Jurkat, Clone E6-1 (cell line): ENCODE measurements at places on chromosomes 16 and 17.

GRCh38 chr17:32909787-32910369 lies 18.1 kb upstream of the TMEM98 start:
- DNase-seq = peak; percentile 49

DNA sequence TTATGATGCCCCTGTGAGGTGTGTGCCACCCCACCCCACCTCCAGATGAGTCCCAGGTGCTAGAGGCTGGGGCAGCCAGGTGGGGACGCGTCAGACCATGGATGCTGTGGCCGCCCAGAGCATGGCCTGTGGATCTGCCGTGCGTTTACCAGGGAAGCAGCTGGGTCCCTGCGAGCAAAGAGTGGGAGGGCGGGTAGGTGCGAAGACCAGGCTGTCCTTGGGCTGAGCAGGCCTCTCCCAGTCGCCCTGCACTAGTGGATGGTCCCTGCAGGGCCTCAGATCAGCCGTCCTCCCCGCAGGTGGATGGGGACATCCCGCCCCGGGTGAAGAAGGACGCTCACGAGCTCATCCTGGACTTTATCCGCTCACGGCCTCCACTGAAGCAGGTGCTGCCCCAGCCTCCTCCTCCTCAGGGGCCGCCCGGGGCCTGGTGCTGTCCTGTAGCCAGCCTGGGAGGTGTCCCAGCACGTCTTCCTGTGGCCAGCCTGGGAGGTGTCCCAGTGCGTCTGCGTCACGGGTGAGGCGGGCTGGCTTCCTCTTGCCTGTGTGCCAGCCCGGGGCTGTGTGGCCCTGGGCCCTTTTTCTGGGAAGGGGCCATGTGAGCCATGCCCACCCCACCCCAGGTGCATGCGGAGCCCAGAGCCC lies 18.0 kb upstream of the TCF25 start:
- DNase-seq = no peak

GRCh38 chr17:66230922-66231591 lies 1.8 kb upstream of the APOH start:
- no peak for DNase-seq

- no peak for DNase-seq
These were observed 85.3 kb downstream of the STXBP4 start for GRCh38 chr17:55053855-55054254.

DNA sequence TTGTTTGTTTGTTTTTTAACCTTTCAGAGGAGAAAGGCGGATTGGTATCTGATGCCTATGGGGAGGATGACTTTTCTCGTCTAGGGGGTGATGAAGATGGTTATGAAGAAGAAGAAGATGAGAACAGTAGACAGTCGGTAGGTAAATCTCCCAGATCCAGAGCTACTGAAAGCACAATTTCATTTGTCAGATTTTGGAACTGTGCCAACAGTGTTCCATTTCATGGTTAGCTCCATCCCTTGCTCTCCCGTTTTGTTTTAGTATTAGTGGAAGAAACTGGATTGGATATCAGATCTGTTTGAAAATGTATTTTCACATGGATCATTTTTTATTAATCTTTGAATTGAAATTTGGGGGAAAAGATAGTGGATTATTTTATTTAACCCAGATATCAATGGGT lies 1.4 kb downstream of the SAP30BP start:
- DNase-seq = no peak

- no peak for DNase-seq
These were observed 73.3 kb downstream of the AKAP1 start for GRCh38 chr17:57158325-57158724.

GRCh38 chr16:78984324-78984723 lies 616.2 kb downstream of the MAF start:
- no peak for DNase-seq

DNA sequence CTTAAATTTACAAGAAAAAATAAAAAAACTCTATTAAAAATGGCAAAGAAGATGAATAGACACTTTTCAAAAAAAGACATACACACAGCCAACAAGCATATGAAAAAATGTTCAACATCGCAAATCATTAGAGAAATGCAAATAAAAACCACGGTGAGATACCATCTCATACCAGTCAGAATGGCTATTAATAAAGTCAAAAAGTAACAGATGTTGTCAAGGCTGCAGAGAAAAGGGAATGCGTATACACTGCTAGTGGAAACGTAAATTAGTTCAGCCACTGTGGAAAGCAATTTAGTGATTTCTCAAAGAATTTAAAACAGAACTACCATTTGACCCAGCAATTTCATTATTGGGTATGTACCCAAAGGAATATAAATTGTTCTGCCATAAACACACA lies 31.4 kb downstream of the CAPNS2 start:
- no peak for DNase-seq

DNA sequence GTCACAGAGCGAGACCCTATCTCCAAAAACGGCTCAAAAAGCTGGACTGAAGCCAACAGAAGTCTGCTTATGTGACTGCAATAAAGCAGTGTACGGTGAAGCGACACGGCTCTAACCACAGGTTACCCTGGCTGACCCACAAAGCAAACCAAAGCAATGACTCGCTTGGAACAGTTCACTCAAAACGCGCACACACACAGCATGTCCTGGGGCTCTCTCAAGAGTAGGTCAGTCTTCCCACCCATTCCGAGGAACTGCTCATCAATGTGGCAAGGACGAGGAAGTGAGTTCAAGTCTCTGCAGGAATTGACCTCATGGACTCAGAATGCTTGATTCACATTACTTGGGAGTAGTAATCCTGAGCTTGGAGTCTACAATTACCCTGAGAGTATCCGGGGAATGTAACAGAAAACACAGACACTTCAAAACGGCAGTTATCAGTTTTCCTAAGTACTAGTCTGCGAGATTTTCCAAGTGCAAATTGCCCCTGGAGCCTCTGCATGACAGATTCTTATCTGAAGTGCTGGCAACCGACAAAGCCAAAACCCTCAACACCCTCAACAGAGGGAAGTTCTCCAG lies 25.4 kb downstream of the PELP1 start:
- DNase-seq = no peak

- no peak for DNase-seq
These were observed 69.8 kb downstream of the NT5M start for GRCh38 chr17:17372856-17373520.

- no peak for DNase-seq
These were observed 199.3 kb downstream of the CDH8 start for GRCh38 chr16:61836804-61837393.

DNA sequence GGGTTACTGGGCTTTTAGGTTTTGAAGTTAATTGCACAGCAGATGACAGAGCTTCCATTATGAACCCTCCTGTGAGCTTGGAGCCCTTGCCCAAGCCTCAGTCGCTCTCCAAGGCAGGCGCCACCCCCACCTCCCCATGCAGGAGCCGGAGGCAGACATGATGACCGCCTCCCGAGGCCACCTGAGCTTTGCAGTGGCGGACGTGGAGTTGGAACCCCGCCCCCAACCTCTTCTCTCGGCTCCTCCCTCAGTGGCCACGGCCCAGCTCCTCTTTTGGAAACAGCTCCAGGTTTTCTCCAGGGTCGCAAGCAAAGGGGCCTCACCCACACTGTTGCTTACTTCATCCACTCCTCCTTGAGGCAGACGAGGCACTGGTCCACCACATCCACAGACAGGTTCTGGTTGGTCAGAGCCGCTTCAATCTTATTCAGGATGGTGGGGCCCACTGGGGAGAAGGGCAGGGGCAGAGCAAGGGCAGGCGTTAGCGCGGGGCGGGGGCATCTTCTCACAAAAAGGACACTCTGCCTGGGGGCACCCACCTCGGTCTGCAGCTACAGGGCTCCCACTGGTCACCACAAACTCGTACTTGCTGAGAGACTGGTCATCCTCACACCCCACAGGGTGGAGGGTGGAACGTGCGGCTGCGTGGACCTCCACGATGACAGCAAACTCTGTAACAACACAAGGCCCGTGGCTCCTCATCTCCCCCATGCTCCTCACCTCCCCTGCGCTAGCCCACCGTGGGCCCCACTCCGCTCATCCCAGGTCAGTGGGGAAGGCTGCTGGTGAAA lies 8.7 kb upstream of the PLD6 start:
- no peak for DNase-seq

DNA sequence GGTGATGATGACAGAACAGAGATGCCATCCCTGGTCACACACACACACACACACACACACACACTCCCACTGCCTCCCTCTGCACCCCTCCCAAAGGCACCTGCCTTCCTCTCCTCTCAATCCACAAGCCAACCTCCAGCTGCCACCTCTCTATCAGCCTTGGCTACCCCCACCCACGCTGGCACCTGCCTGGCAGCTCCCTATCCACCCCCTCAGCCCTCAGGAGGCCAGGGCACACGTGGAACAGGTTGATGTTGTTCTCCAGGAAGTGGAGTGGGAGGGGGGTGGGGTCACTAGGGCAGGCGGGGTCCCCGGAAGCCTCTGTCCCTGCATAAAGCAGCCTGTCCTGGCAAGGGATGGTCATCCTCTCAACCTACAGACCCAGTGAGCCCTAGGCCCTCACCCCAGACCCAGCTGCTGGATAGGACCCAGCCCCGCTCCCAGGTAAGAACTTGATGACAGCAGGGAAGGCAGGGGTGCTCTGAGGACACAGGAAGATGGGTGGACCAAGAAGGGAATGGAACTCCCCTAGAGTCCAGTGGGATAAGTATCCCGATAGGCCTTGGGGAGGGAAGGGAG lies at the start of gene GSDMA:
GSDMA (plus strand) TSS at position 363 of the 579 bp plus-strand sequence. CDS start 2,684 bp downstream, outside the sequence.
- DNase-seq = no peak

GRCh38 chr17:14094676-14095601 lies 25.6 kb downstream of the COX10 start:
- DNase-seq = no peak

GRCh38 chr16:89863741-89864526 lies 9.5 kb upstream of the TCF25 start:
- DNase-seq = no peak

DNA sequence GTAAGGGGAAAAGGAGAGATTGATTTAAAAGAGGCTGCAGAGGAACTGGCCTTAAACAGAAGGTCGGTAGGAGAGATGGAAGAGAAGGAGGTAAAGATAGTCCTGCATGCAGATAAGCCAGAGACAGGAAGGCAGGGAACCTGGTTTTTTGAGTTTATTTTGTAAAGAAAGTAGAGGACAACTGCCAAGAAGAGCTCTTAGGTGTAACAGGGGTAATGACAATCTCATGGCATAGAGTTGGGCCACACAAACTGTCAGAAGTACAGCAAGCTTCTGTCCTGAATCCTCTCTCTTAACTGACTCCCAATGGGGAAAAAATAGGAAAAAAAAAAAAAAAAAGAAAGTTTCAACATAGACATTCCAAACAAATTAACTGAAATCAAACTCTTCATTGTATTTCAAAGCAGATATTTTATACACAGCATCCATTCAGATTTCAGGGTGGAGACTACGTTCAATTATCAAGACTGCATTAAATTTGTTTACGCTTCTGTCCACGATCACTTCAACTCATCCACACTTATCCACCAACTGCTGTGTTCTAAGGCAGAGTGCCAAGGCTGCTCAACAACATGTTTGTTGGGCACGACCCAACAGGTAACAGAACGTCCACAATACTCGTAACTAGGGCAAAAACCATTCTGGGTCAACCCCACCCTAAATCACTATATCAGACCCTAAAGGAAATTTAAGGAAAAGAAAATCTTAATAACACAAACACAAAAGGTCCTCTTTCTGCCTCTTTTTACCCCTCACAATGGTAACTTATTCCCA lies 34.9 kb downstream of the USP31 start:
- no peak for DNase-seq

- DNase-seq = no peak
These were observed 17.8 kb upstream of the NTN1 start for GRCh38 chr17:9003355-9004131.

DNA sequence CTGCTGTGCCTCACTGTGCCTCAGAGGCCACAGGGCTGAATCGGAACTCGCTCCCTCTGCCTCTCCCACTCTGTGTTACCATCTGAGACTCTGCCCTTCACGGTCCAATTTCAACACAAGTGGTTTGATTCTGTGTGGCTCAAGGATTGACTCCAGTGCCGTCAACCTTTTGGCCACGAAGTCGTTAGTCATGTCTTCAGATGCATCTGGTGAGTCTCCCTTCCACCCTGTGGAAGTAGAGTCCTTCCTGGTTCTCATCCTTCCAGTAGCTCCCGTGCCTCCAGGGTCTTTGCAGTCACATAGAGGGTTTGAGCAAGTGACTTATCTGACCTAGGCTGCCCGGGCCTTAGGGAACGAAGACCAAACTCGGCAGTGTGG lies 51.2 kb downstream of the PGS1 start:
- DNase-seq = no peak

DNA sequence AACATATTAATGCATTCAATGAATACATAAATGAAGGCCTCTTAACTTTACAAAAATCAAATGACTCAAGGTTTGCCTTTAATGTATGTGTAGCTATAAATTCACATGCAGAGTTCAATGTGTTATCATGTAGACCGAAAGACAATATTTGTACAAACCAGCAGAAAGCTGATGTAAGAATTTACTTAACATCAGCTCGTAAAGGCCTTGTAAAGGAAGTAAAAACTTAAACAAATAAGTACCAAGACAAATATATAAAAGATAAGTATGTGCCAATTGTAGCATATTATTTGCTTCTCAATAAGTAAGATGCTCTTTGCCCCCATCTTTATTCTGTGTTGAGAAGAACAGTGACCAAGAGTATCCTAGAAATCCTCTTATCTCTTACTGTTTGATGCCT lies 105.7 kb downstream of the SYCE1L start:
- DNase-seq = no peak

GRCh38 chr17:40038882-40039513 lies 15.2 kb downstream of the MED24 start:
- no peak for DNase-seq

DNA sequence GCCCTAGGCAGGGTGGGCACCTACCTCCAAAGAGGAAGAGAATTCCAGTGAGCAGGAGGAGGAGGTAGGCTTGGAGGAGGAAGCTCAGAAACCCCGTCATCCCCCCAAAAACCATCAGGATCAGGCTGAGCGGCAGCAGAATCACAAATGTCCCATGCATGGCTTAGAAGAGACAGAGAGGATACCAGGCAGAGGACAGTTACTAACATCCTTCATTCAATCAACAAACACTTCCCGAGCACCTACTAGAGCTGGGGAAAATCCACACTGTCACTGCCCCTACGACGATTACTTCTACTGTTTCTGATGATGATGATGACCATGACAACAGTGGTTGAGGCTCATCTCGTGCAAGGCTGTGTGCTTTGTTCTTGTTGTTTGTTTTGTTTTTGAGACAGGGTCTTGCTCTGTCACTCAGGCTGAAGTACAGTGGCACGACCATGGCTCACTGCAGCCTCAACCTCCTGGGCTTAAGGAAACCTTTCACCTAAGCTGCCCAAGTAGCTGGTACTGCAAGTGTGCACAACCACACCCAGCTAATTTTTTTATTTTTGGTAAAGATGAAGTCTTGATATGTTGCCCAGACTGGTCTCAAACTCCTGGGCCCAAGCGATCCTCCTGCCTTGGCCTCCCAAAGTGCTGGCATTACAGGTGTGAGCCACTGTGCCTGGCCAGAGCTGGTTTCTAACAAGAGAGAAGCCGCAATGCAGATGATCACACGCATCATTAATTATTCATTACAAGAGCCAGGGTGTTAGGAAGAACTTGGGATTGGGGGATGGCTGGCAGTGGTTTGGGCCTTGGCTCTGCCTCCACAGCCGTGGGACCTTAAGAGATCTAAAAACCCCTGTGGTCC lies 18.0 kb downstream of the TMEM114 start:
- no peak for DNase-seq
